NCI-H82 (cell line): ENCODE measurements at places on chromosomes 2 and 18.

- DNase-seq = no peak
Observed at GRCh38 chr2:212228743-212229171, 309.8 kb downstream of the ERBB4 start.

- DNase-seq = no peak
Observed at GRCh38 chr2:6973895-6974545, 56.8 kb downstream of the RNF144A start.

DNA sequence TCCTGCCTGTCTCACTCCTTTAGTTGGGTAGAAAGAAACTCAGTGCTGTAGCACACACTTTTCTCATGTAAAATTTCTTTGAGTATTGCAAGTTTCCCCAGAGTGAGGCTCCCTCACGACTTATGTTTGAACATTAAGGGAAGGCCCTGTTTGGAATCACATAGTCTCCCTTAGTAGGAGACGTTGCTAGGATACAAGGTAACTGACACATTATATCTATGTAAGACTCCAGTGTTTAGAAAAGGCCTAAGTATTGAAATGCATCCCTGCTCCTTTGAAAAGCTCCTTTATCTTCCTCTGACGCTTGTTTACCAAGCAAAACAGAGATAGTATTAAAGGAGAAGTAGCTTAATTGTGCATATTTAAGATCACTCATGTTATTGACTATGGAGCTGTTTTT is 248.2 kb downstream of the PHLPP1 start:
- no peak for DNase-seq

GRCh38 chr2:216233281-216233995 is 124.3 kb downstream of the XRCC5 start:
- no peak for DNase-seq

DNA sequence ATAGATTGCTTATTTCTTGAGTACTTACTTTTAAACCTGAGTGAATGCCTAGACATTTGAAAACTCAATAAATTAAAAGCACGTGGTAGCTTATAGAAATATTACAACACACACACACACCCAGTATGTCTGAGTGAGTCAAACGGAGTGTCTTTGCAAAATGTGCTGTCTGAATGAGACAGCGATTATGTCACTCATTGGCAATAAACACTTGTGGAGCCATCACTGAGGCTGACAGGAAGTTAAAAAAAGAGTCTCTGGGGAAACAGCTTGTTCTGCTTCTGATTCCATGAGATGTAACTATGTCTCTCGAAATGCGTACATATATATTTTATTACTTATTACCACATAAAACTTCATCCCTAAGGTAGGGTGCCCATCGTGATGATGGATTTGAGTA is 22.3 kb upstream of the VPS4B start:
- DNase-seq = no peak

DNA sequence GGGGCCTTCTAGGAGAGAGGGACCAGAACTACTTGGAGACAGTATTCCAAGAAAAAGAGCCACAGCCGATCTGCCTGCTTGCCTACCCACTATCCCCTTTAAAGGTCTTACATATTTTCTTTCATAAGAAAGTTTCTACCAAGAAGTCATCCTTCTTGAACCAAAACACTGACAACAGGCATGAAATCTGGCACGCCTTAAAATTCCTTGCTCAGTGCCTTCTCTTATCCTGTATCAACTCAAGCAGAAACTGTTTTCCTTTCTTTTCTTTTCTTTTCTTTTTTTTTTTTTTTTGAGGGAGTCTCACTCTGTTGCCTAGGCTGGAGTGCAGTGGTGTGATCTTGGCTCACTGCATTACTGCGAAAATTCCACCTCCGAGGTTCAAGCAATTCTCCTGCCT is 48.3 kb upstream of the ZFP36L2 start:
- no peak for DNase-seq

DNA sequence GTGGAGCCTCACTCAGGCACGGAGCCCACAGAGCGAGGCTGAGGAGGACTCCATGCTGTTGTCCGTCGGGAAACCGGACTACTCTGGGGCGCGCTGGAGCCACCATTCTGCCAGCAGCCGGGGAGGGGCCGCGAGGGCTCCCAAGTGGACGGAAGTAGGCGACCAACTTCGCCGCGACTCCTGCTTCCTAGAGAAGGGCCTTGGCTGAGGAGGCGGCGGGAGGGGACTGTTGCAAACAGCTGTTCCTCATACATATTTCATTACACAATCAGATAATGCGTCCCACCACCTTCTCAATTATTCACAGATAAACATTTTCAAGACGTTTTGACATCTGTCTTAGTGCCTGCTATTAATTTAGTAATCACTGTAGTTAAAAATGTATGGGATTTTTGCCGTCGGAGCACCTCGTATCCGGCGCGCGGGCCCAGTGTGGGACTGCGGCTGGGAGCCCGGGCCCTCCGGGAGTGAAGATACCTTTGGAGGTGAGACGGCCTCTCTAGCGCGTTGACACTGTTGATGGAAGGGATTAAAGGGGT is 11.7 kb upstream of the SIX3 start:
- DNase-seq = no peak
